ENCODE measurements at places on chromosomes 11 and 22. TPM values are rescaled to one million over a fixed set of nuclear protein-coding genes. Genes with fewer than 3 reads are reported as not detected.

GRCh38 chr11:116376054-116376453, 396.7 kb downstream of the BUD13 start:
- no peak for DNase-seq

- no peak for DNase-seq
Observed at GRCh38 chr11:54558407-54558806, 45.4 kb downstream of the OR4C46 start.

DNA sequence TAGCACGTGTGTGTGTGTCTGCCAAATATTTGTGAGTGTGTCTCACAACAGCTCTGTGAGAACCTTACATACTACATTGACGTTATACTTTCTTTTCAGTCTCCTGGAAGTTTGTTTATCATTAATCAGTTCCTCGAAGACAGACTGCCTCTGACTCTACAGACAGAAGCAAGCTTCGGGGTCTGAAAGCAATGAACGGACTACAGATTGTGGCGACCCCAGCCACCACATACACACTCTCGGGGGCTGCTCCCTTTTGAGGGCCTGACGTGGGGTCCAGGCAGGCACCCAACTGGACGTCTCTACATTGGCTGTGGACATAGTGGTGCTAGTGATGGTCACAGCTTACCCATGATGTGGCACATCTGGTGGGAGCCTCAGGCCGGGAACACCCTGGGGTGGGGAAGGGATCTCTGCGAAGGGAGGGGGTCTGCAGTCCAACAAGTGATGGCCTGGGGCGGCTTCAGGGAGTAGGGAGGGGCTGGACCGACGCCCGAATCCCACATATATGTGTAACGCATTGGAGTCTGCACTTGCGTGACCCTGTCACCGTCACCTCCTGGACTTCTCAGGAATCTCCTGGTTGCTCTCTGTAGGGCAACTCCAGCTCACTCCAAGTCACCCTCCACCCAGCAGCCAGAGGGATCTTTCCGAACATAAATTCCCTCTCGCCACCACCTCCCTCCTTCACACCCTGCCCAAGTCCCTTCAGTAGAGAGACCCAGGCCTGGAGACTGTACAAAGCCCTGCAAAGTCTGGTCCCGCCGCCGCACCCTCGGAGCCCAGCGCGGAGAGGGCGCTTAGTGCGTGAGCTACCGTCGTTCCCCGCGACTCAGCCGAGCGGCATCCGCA, 30.4 kb upstream of the TRIM29 start:
- no peak for DNase-seq

The ACCS gene
- 17.9 TPM for polyA plus RNA-seq

The DDX25 gene
- 0.62 TPM for polyA plus RNA-seq

All from hindlimb muscle (tissue), 1 donor.